ENCODE measurements at places on chromosomes 5 and 9.

DNA sequence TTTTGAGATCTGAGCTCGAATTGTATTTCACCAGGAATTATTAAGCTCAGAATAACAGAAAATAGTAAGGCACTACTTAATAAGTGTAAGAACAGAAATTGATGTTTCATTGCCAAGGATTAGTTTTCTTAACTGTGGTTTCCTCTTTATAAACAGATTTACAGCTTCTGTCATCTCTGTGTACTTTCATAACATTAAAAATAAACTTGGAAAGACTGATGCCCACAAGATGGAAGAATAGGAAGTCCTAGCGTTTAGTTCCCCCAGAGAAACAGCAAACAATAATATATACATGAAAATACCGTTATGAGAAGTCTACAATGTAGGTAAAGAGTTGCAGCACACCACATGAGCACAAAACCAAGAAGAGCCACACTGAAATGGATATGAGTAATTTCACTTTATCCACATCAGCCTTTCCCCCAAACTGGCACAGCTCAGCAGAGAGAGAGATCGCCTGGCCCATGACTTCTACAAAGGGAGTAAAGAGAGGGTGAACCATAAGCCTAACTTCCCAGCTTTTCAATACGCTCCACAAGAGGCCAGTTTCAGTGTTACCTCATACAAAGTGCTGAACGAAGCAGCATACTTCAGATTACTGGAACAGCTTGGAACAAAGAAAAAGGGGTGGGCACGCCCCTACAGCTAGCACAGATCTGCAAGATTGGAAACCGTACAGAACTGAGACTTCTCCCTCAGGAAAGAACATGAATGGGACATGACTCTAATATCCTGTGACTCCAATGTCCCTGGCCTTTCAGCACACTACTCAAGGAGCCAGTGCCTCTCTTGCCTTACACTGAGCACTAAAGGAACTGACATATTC lies 75.4 kb downstream of the EMB start:
- no peak for DNase-seq

DNA sequence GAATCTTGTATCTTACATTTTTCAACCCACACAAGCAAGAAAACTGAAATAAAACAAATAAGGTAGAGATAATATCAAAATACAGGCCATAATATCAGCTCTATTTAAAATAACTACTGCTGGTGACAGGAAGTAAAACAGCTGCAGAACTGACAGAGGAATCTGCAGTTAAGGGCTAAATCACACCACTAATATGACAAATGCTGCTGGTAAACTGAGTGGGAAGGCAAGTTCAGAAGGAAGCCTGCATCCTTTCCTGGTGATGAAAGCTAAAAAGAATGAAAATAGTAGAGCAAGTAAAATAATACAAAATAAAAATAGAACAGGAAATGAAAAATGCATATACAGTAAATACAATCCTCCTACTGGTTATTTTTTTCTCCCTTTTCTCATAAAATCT lies 1293.7 kb upstream of the C9orf72 start:
- DNase-seq, result no peak

- no peak for DNase-seq
Observed at GRCh38 chr9:72726947-72727346, 205.5 kb downstream of the TMC1 start.

- DNase-seq, result no peak
Observed at GRCh38 chr9:8033794-8034193, 234.2 kb upstream of the DMAC1 start.

DNA sequence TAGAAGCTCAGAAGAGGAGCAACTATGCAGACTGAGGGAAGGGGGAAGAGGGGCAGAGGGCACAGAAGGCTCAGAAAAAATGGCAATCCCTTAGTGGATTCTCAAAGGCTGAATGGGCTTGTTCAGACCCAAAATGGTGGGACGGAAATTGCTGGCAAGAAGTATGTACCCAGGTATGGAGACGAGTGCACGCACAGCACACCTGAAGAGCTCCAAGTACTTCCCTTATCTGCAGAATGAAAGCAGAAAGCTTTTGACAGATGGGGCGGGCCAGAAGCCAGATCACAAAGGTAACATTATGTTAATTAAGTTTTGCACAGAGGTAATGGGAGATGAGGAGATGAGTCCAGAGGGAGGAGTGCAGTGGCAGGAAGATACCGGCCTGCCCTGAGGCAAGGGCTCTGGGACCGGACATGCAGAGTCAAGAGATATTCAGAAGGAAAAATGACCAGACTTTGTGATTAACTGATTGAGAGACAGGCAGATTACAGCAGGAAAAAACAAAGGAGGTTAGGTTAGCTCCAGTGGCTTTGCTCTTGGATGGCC lies 138.1 kb upstream of the PIK3R1 start:
- DNase-seq, result no peak

DNA sequence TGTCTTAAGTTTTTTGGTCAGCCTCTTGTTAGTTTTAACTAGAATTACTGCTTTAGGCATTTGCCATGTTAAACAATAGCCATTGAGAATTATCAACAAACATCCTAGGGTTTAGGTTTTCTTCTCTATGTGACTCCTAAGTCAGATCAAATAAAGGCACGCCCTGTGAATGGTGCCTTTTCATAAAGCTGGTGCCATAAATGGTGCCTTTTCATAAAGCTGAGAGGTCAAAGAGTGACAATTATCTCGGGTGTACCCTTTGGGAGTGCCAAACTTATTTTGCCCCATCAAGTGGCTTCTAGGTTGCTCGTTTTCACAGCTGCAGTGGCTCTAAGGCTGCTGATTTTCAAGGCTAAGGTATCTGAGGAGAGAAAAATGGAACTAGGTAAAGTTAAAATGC lies 391.6 kb downstream of the DMRTA1 start:
- no peak for DNase-seq

DNA sequence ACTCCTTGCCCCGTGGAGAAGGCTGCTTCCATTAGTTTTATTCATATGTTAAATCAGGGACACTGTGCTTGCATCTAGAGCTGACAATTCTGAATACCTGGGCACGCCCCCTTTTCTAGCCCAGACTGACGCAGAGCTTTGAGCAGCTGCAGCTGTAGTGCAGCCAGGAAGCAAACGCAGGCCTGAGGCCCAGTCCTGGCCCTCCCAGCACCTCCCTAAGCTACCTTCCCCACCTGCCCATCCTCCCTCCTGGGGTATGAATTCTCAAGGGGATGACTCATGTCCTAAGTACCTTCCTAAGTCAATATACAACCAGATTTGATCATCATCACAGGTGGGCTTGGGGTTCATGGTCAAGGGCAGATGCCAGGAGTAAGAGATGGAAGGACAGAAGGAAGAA lies 3.5 kb downstream of the PHF19 start:
- DNase-seq, result no peak

DNA sequence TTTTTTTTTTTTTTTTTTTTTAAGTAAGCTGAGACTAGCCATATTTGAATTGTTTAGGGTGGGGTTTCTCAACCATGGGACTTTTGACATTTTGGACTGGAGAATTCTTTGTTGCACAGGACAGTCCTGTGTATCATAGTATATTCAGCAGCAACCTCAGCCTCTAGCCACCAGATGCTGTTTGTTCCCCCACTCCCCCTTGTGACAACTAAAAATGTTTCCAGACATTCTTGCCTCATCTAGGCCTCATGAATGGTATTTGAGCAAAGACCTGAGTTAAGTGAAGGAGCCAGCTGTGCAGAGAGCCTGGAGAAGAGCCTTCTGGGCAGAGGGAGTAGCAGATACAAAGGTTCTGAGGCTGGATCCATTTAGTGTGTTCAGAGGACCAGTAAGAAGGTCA lies 155.9 kb downstream of the SGCD start:
- no peak for DNase-seq

- no peak for DNase-seq
Observed at GRCh38 chr9:69168709-69169217, 5.3 kb upstream of the TJP2 start.

GRCh38 chr9:36868586-36869282 lies 165.3 kb downstream of the PAX5 start:
- DNase-seq, result no peak

DNA sequence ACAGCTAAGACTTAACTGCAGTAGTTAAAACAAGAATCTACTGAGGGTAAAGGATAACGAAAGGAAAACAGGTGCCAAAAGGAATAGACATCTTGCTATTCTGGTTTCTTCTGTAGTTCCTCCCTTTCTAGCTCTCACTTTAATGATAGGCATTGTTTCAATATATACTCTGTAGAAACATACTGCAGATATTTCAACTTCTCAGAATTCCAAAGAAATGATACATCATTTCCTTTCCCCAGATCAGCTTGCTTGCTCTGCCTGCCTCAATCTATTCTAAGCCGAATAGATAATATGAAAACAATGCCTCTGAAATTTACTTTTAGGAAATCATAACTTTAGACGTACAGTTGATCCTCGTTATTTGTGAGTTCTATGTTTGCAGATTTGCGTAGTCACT lies 46.3 kb downstream of the ACO1 start:
- no peak for DNase-seq

DNA sequence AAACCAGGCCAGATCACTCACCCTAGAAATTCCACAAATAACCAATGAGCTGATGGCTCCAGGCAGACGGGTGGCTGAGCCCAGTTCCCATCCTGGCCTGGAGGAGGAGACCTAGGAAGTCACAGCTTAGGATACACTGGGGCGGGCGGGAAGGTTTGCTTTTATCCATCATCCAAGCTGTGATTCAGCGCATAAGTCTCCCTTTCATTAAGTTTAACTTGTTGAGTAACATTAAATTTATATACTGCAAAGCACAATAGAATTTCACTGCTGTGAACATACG lies 55.7 kb downstream of the THBS4 start:
- DNase-seq, result no peak

DNA sequence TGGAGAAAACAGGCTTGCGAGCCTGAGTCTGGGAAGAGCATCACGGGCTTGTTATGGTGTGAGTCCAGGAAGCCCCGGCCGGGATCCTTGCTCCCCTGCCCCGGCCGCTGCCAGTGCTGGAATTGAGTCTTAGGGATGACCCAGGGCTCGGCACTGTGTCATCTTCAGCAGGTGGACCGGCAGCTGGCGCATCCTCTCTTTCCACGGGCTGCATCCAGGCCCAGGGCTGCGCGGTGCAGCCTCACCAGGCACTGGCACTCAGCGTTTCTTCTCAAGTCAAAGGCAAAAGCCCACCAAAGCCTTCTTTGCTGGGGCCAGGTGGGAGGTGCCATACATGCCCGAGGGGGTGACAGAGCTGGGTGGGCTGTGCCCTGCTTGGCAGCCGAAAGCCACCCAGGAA lies 46.6 kb downstream of the COL5A1 start:
- DNase-seq, result no peak

Measured in NCI-H82 (cell line).